ENCODE measurements at places on chromosomes 3 and 15. TPM values are rescaled to one million over a fixed set of nuclear protein-coding genes. Genes with fewer than 3 reads are reported as not detected.

Gene GOLGA8M
- total RNA-seq = 0.13 TPM

Gene GOLGA8G
- total RNA-seq = not detected

Gene PRICKLE2
- total RNA-seq = 2.4 TPM

Gene GOLGA8K
- 0.26 TPM for total RNA-seq

Gene AQP9
- not detected for total RNA-seq

Gene VIPR1
- total RNA-seq = 4.2 TPM

Gene ROPN1B
- total RNA-seq = 0.13 TPM

Gene ACAN
- total RNA-seq = not detected

Gene SYNPR
- not detected for total RNA-seq

Gene IL17RE
- total RNA-seq = 2.6 TPM

Gene CELF6
- total RNA-seq = not detected

Gene ARPP21
- total RNA-seq = not detected

Gene CCR5
- not detected for total RNA-seq

Gene LSAMP
- 0.26 TPM for total RNA-seq

Gene GABRR3
- not detected for total RNA-seq

Data from bronchial epithelial cell (primary cell).